ENCODE measurements at places on chromosomes 1 and 21. TPM values are rescaled to one million over a fixed set of nuclear protein-coding genes. Genes with fewer than 3 reads are reported as not detected.

DNA sequence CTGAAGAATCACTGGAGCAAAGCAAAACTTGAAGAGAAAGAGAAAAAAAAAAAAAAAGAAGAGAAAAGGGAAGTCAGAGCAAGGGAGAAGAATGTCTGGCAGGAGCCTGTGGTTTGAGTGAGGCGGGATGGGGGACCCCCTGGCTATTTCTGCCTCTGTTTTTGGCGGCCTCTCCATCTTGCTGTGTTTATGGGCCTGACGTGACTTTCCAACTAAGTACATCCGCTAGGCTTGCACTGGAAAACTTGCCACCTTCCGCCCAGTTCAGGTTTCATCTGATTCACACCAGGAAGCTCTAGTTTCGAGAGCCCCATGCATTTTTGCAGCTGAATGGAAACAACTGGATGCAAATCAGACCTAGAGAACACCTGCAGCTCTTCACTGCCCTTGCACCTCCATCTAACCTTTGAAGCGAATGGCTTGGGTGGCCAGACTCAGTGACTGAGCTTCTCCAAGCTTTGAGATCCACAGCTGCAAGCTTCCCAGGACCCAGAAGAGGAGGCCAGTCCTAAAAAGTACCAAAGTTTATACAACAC, 28.0 kb downstream of the TBX15 start:
- DNase-seq: no peak

DNA sequence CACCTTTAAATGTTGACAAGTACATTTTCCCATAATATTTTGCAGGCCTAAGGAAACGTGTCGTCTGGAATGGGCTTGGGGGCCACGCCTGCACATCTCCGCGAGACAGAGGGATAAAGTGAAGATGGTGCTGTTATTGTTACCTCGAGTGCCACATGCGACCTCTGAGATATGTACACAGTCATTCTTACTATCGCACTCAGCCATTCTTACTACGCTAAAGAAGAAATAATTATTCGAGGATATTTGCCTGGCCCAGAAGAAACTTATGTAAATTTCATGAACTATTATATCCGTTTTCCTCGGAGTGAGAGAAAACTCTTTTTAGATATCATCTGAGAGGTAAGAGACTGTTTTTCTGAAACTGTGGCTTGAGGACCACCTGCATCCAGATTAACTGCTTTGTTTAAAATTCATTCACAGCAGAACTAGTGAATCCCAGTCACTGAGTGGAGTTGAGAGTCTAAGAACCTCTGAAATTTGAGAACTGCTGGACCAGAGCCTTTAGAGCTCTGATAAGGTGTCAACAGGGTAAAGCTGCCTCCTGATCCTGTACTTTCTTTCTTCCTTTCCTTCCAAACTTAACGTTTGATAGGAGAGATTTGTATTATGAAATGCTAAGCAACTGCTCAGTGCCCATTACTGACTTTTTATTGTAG, 811 bp downstream of the EXO1 start:
- no peak for DNase-seq

DNA sequence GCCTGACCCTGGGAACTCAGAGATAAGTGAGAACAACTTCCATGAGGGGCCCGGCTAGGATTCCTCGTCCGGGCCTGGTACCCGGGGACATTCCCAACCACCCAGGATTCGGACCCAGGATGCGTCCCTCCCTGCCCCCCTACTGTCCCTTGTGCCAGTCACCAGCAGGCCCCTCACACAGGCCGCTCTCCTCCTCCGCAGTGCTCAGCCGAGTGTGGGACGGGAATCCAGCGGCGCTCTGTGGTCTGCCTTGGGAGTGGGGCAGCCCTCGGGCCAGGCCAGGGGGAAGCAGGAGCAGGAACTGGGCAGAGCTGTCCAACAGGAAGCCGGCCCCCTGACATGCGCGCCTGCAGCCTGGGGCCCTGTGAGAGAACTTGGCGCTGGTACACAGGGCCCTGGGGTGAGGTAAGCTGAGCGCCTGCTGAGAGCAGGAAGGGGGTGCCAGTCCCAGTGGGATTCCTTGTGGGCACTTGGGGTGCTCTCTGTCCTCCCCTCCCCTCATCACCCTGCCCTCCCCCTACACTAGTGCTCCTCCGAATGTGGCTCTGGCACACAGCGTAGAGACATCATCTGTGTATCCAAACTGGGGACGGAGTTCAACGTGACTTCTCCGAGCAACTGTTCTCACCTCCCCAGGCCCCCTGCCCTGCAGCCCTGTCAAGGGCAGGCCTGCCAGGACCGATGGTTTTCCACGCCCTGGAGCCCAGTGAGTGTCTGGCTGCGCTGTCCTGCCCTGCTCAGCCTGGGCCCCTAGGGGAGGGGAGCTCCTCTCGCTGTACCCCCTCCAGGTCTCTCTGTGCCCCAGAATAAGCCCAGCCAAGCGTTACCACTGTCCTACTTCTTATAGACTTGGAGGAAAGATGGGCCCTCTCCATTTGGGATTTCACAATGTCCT, 9.8 kb downstream of the ADAMTSL4 start:
- DNase-seq: no peak

DNA sequence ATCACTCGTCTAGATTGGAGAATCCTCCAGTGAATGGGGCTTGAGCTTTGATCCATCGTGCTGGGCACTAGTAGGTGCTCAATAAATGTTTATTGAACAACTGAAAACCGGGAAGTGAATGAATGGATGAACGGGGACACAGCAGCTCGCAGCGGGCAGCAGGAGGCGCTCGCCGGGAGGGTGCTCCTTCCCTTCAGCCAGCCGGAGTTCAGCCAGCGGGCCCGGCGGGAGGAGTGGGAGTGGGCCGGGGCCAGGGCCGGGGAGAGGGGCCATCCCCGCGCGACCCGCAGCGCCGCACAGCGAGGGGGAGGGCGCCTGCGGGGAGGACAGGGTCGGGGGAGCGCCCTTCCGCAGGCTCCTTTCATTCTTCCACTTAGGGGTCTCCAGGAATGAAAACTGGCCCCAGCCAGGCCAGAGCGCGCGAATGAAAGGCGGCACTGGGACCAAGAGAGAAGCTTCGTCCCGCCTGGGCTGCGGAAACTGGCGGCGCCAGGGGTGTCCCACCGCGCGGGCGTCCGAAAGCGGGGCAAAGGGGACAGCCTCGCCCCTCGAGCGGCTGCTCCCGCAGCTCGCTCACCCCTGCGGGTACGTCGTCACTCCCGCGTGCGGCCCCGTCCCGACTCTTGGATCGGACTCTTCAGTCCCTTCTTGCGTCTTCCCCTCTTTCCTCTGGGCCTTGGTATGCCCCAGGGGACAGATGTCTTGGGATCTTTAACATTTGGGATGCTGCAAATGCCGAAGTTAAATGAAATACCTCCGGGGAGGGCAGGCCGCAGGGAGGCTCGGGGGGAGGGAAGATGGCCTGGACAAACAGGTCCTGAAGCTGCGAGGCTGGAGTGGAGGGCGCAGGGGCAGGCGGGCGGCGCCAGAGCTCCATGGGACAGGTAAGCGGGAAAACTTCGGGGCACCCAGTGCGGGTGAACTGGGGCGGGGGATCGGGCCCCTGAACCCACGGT, 3.6 kb upstream of the INAVA start:
- DNase-seq: peak; percentile 39

DNA sequence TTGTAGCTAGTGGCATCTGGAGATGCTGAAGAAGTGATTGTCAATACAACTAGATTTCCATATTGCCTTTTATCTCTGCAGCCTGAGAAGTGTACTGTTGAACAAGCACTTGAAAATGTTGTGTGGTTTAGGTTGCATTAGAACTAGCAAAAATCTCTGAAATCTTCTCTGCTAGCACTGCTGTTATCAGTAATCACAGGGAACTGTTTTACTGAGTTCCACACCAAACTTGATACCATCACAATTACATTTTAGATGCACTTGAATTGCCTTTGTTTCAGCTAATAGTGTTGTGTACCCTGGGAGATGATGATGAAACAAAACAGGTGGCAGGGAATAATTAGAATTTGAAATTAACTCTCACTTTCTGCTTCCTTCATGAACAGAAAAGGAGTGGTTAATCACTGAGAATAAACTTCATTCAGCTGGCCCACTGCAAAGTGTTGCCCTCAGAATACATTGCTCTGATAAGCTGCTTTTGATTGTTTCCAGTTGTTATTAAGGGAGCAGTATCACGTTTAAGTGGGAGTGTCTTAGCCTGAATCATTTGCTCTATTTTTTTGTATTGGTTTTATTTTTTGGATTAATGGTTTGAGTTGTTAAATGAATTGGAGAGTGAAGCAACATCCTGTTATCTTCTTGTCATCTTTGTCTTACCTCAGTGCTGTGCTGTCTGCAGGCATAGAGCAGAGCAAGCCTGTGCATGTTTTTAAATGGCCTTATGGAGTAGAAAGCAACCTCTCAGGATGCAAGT, 13.0 kb downstream of the FAM20B start:
- DNase-seq: peak; percentile 43

GRCh38 chr1:18932387-18932786, 24.1 kb downstream of the IFFO2 start:
- DNase-seq: no peak

DNA sequence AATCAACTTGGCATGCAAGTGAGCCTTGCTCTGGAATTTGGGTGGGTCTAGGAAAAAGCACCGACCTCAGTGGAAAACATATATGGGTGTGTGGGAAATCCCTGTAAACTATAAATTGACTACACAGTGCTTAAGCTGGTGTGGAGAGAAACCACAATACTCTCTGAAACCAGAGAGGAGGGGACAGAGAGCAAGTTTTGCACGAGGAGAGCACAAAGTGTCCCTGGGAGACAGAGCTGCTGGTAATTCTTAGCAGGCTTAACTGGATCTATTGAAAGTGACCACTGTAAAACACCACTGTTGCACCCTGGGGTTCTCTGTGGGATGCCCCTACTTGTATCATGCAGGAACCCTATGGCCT, 12.8 kb downstream of the KCNJ15 start:
- DNase-seq: no peak

DNA sequence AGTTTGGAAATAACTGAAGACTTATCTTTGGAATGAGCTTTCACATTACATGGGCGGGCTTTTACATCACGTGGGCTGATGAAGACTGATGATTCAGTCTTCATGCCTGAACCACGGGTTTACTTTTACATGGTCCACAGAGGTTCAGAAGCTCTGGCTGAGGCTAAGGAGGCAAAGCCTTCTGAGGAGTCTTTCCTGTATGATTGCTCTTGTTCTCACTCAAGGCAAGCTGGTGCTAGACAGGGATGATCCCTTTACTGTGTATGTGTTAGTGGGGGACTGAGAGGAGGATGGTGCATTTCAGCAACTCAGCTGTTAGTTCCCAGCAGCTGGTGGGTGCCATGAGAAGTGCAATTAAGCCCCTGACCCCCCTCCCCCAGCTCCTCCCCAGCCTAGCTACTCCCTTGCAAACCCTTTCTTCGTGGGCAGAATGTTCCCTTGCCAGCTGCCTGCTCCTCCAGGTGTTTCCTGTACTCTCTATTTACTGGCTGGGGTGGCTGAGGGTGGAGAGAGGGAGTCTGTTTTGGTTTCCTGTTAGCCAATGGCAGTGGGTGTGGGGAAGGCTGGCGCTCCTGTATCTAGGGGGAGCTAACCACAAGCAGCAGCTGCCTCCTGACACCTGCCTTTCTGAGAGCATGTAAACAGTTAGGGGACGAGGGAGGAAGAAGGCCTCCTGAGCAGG, 15.4 kb downstream of the BTG2 start:
- peak; percentile 71 for DNase-seq

DNA sequence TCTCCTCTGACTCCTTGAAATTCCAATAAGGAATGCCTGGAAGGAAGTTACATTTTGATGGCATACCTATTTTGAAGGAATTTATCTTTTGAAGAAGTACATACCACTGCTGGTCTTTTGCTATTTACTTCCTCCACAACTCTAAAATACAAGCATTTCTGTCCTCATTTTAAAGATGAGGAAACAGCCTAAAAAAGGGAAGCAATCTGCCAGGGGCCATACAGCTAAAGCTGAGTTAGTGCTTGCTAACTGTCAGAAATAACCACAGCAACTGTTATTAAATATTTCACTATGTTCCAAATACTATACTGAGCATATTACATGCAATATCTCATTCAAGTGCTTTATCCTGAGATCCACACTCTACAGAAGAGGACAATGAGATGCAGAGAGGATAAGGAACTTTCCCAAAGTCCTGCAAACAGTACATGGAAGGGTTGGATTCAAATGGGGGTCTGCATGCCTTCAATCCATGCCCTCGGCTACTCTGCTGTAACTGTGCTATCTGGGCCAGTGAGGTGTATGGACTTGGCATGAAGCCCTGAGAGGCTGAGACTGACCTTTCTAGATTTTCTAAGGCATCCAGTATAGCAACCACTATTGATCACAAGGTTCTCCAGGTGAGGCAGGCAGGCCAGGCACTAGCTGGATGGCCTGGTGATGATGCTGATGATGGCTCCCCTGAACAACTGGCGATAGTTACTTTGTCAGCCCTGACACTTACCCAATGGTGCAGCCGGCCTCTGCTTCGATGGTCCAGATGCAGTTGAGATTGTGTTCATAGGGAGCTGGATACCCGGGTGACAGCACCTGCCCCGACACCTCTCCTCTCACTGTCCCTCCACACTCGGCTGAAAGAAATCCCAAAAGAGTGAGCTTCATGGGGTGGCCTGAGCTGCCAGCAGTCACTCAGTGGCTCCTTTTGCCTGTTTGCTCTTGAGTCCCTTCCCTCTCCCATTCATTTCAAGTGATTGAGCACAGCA, 171.4 kb upstream of the HMGB4 start:
- DNase-seq: no peak

- DNase-seq: peak; percentile 82
These were observed 14.0 kb upstream of the TBX15 start for GRCh38 chr1:119002028-119002686.

- DNase-seq: no peak
These were observed 93.8 kb downstream of the MTR start for GRCh38 chr1:236888903-236889302.

DNA sequence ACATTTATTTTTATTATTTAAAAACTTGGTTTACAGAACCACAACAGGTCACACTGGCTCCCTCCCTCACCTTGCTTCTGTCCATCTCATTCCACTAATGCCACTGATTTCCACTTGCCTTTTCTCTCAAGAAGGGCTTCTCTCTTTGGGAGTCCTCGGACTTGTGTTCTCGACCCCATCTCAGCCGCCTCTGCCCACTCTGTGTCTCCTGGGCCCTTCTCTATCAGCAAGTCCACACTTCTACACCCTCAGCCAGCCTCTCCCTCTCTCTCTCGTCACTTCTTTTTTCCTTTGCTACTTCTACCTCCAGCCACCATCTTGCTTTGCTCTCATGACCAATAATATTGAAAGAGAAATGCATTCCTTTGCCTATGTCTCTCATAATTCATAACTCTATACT, 129.4 kb downstream of the HMGB4 start:
- DNase-seq: no peak

The CFAP107 gene
- total RNA-seq: not detected

The B3GALT2 gene
- total RNA-seq: 0.18 TPM

The RGS2 gene
- 61.5 TPM for total RNA-seq
